ENCODE measurements at places on chromosomes 5 and 9.

DNA sequence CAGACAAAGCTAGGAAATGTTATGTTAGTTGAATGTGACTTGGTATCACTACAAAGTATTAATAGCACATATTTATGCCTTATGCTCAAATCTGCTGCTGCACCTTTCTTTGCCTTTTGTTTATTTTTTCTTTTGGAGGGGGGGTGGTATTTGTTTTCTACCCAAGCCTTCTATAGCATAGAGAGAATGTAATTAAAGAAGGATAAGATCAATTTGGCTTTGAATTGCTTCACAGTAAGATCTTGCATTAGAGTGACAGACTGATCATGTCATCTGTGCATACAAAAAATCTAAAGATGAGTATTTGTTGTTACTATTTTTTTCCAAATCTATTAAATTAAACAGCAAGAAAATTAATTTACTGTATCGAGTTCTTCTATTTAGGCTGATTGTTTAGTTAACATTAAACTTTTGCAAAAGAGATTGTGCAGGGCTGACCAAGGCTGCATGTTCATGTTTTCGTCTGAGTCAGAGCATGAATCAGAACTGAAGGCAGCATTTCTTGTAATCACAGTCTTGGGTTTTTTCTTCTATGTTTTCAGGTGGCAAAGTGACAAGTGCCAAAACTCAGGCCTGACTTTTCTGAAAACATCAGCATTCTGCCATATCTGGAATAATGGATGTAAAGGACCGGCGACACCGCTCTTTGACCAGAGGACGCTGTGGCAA is 1007.1 kb upstream of the WWC1 start:
- DNase-seq = no peak

DNA sequence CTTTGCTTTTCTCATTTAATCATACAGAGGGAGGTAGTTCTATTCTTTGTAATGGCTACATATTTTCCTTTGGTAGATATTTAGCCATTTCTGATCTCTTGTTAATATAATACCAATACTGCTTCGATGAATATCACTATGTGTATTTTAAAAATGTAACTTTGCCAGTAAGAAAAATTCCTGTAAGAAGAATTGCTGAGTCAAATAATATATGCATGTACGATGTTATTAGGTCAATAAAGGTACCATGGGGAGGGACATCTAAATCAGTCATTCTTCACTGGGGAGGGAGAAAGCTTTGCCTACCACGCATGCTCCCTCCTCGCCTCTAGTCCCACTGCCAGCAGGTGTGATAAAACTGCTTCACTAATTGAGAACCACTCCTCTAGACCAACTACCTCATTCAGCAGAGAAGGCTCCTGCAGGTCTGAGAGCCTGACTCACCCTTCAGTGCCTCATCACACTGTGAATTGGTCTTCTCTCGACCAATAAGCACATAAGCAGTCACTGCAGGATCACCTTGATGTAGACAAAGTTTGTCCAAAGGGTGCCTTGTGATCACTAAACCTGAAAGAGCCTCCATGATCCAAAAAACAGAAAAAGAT is 56.1 kb upstream of the TBCA start:
- no peak for DNase-seq

DNA sequence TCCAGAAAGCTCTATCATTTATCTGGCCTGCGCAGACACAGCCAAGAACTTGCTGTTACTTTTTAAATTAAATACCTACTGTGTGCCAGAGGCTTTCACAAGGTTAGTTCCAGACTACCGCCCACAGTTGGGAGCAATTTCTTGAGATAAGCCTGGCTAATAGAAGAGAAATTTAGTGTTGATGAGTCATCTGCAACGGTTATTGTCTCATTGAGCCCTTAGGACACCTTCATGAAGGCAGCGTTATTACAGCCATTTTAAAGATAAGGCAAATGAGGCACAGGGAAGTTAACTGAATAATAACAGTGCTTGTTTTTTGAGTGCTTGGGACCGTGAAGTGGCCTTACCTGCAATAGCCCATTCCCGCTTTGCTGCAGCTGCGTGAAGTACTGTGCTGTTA is 292.9 kb upstream of the MSX2 start:
- no peak for DNase-seq

DNA sequence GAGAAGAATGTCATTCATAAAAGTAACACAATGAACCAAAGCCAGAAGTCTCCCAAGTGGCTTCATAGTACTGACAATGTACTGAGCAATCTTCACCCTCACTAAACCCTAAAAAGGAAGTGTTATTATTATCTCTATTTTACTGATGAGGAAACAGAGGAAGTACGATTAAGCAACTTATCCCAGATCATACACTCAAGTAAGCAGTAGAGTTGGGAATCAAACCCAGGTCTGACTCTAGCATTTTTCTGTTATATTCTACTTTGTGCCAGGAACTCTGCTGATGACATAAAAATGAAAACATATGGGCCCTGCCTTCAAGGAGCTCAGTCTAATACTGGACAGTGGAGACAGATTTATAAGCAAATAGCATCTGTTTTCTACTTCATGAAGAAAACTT is 109.2 kb downstream of the RAPGEF6 start:
- no peak for DNase-seq

- no peak for DNase-seq
These were observed 381.6 kb downstream of the EFNA5 start for GRCh38 chr5:107289030-107289714.

GRCh38 chr9:125103770-125104460 is 39.4 kb downstream of the SCAI start:
- DNase-seq = no peak

GRCh38 chr5:65624025-65624570 is at the start of gene TRIM23:
TSS of gene TRIM23 (minus strand) at chr5:65624333. CDS start at chr5:65624274, 59 bp downstream.
- peak; percentile 91 for DNase-seq

DNA sequence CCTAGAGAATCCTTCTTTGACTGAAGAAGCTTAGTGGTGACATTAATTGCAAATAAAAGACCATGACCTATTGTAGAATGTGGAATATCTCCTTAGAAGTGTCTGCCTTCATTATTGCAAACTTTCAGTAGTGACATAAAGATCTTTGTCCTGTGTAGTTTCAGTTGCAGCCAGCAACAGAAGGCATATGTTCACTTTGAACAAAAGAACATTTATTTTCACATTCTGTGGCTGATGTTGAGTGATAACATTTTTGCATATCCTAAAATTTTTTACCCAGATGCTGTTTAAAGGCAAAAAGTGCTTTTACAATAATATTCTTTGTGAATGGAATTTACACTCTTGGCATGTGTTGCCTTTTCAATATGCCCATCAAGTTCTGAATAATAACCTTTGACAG is 165.9 kb downstream of the TMC1 start:
- DNase-seq = no peak

- no peak for DNase-seq
These were observed 262.5 kb downstream of the PSAT1 start for GRCh38 chr9:78559449-78559885.

- DNase-seq = no peak
These were observed 26.2 kb downstream of the INVS start for GRCh38 chr9:100125236-100125635.

DNA sequence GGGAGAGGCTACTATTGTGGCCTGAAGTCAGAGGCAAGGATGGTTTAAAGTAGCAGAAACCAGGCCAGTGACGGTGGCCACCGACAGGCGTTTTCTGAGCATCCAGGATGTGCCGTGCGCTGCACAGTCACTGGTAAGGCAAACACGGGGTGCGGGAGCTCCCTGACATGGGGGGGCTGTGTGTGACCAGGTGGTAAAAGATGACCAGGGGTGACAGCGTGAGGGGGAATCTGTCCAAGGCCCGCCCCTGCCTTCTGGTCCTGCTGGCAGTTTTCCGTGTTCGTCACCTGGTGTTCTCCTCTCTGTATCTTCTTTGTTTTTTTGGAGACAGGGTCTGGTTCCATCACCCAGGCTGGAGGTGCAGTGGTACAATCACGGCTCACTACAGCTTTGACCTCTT is 167.4 kb downstream of the ICE1 start:
- no peak for DNase-seq

GRCh38 chr5:115389034-115389798 is 92.8 kb upstream of the CCDC112 start:
- DNase-seq = no peak

DNA sequence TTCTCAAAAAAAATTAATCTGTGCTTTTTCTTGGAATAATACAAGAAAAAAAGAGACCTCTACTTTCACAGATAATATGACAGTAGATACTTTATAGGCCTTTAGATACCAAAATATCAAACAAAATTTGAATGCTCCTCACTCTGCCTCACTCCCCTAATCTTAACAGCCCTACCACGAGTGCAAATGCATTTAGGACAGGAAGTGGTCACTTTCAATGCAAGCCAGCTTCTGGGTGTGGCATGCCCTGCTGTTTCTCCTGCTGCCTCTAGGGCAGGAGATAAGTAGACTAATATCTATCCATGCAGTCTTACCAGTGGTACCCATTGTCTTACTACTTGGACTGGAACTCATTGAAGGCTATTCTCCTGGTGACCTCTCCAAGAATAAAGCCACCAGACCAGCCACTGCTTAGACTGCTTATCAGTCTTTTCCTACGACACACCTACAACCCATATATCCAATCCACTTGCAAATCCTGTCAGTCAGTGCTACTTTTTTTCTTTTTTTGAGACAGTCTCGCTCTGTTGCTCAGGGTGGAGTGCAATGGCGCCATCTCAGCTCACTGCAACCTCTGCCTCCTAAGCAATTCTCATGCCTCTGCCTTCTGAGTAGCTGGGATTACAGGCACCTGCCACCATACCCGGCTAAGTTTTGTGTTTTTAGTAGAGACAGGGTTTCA is 23.0 kb downstream of the FRRS1L start:
- no peak for DNase-seq

DNA sequence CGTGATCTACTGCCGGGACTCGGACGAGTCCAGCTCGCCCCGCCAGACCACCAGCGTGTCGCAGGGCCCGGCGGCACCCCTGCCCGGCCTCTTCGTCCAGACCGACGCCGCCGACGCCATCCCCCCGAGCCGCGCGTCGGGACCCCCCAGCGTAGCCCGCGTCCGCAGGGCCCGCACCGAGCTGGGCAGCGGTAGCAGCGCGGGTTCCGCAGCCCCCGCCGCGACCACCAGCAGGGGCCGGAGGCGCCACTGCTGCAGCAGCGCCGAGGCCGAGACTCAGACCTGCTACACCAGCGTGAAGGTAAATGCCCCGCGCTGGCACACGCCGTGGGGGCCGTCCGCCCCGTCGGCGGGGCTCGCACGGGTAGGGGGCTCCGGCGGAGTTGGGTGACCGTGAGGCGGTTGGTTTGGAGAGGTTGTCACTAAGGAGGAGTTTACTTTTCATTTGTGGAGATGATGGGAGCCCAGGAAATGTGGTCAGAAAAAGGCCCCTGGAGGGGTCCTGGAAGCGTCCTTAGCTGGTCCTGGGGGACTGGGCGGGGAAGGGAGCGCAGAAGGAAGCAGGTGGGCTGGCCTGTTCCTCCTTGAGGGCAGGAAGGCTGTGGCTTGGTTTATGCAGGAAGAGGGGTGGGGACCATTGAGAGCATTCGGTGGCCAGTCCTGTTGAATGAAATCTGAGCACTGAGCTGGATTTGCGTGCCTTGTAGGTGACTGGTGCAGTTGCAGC is 647 bp downstream of the PDE8B start:
- DNase-seq = no peak

- DNase-seq = no peak
These were observed 151.1 kb upstream of the MPDZ start for GRCh38 chr9:13430368-13431221.

GRCh38 chr9:134247918-134248631 is 78.2 kb upstream of the RXRA start:
- DNase-seq = no peak

- no peak for DNase-seq
These were observed 88.8 kb downstream of the PHF2 start for GRCh38 chr9:93665128-93665636.

DNA sequence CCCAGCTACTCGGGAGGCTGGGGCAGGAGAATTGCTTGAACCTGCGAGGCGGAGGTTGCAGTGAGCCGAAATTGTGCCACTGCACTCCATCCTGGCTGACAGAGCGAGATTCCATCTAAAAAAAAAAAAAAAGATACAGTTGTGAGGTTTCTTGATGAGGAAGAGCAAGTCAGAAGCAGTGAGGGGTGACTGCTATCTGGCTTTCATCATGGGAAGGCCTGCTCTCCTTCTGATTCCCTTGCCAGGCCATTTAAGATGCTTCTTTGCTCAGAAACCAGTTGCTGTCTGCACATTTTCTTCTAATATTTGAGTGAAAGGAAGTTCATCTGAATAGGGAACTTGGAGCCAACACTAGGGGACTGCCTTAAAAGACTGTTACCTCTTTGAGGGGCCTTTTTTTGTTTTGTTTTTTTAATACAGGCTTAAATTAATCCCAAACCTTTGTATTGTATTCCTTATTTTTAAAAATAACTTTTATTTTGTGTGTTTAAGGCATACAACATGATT is 201.9 kb downstream of the ARHGAP26 start:
- no peak for DNase-seq

DNA sequence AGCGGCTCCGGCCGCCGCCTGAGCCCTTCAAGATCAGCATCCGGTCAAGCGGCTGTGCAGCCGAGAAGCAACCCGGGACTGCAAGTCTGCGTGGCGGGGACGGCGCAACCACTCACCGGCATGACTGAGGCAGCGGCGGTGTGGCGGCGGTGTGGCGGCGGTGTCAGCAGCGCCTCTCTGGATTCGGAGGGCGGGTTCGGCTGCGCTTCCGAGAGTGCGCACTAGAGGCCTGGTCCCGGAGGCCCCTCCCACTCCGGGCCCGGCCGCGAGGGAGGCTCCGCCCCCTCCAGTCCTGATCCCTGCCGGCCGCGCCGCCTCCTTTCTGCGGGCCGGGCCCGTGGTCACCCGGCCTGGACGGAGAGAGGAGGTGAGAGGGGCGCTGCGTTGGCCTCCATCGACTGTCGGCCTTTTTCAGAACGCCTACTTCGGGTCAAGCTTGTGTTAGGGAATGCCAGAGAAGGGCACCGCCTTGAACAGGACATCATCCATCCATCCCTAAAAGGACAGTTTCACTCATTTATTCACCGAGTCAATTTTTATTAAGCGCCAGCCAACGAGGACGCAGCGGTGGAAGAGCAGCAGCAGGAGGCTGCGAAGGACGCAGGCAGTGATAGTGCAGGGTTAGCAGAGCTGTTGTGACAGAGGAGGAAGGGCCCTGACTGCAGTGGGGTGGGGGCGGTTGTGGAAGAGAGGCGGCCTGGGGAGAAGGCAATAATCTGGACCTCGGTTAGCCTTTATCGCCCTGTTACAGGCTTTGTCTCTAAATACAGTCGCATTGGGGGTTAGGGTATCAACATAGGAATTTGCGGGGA is at the start of gene ATOX1:
Gene ATOX1, minus strand, starts transcription at position 202 of the 812 bp plus-strand sequence. Its CDS starts 80 bp downstream, at position 122.
- peak; percentile 88 for DNase-seq

DNA sequence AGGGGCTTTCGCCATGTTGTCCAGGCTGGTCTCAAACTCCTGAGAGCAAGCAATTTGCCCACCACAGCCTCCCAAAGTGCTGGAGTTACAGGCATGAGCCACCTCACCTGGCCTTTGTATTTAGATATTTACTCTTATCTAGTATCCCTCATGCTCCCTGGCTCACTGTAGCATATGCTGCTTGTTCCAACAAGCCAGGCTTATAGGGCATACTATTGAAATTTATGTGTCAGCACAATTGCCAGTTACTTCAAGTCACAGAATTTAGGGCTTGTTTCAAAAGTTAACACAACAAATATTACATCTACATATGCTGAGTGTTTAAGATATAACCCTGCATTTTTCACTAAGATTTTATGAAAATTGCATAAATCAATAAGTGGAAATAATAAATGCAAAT is 469.2 kb upstream of the ZNF608 start:
- DNase-seq = no peak
